ENCODE measurements at places on chromosomes 5 and 9. TPM values are rescaled to one million over a fixed set of nuclear protein-coding genes. Genes with fewer than 3 reads are reported as not detected.

DNA sequence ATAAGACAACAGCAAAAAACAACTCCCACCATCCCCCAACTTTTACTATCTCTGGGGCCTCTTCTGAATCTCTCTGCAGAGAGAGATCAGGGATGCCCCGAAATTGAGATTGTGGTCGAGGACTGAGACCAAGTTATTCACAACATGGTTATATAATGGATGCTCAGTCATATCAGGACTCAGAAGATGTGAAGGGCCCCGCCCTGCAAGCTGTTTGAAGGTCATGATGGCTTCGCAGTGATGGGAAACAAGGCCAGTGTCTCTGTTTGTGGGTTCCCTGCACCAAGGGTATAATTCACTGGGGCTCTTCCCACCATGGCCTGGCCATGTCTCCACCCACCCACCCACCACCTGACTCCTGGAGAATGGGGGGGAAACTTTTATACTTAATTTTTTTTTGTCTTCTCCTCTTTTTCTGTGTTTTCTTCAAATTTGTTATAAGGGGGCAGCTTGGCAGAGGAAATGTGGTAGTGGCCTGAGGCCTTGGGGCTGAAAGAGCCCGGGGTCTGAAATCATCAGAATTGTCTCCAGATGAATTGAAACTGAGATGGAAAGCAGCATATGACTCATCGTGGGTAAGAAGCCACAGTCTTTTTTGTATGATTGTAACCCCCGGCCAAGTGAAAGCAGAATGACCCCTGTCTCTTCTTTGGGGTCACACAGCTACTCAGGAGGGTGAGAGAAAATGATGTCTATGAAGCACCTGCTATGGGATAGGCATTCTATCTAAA lies 15.0 kb upstream of the TEX48 start:
- DNase-seq: no peak

DNA sequence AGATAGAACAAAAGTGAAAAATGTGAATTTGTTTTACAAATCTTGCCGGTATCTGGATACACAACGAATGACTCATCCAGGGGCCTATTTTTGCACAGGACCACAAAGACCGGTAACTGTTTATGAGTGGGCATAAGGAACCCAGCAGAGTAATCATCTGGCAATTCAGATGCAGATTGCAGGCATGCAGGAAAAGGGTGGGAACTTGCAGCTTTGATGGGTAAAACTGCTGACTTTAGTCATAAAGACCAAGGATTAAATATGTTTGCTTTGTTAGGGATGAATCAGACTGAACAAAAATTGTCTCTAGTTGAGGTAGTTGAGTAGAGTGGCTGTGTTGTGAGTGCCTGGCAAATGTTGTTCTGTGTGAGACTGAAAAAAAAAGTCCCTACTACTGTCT lies 309.6 kb upstream of the CCNH start:
- no peak for DNase-seq

- no peak for DNase-seq
Observed at GRCh38 chr9:130140706-130141105, 31.5 kb upstream of the NCS1 start.

GRCh38 chr9:8408575-8409190 lies 609.1 kb upstream of the DMAC1 start:
- no peak for DNase-seq

GRCh38 chr9:136093995-136094881 lies 851 bp downstream of the NACC2 start:
- peak; percentile 77 for DNase-seq

DNA sequence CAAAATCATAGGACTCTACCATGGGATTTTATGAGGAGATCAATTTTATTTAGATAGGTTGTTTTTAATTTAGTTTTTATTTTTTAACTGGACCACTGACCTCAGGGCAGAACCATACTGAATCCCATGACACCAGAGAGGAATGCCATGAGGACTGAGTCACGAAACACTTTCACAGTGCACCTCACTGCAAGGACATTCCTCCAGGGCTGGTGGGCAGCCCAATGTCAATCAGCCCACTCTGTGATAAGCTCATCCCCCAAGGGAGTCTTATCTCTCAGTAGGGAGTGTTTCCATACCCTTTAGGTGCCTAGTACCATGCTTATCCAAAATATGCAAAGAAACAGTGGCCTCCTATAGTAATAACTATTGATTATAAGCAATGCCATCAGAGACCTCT lies 224.5 kb upstream of the CDH6 start:
- no peak for DNase-seq

DNA sequence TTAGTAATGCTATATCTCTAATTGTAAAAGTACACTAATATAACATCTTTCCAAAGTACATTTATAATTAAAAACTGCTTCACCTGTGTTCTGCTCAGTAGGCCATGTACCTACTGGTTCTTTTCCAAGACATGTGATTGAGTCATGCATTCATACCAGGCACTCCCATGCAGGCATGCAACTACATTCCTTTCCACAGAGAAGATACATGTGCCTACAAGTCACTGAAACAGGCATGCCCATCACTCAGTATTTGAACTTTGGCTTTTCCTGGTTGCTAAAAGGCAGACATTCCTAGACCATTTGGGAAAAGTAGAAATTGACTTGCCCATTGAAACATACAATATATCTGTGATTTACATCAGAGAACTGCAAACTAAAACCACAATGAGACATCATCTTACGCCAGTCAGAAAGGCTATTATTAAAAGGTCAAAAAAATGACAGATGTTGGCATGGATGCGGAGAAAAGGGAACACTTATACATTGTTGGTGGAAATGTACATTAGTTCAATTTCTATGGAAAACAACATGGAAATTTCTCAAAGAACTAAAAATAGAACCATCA lies 148.3 kb upstream of the MOCS2 start:
- DNase-seq: no peak

Gene CCDC183
- total RNA-seq: 4.0 TPM

Gene WWC1
- total RNA-seq: 37.0 TPM

Gene SET
- total RNA-seq: 272 TPM

Gene SOWAHA
- total RNA-seq: 11.6 TPM

Gene TMEM232
- 3.9 TPM for total RNA-seq

Gene SMIM33
- 5.2 TPM for total RNA-seq

Gene TAF11L10
- not detected for total RNA-seq

Data from mucosa of descending colon (tissue), 3 donors.